HS-5 (cell line): ENCODE measurements at places on chromosomes 4 and X.

DNA sequence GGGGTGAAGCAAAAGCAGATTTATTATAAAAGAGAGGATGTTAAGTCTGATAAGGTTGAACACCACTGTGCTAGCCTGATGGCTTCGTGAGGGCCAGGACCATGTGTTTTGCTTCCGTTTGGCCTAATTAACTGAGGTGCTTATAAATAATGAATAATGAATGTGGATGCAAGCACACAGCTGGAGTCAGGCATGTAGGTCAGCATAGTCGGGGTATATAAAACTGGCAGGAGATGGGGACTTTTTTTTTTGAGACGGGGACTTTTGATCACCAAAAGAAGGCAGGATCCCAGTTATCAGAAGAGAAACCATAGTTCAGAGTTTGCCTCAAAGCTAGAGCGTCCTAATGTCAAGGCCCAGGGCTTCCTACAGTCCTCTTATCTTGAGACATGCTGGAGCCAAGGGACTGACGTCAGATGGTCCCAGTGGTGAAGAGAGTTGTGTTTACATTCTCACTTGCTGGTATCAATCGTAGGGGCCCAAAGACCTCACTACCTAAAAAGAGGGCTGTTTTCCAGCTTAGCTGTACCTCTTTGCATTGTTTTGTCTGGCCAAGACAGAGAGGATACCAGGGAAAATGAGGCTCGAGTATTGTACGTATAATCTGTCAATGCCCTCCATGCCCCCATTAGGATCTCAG is 50.4 kb downstream of the RTL9 start:
- no peak for DNase-seq

GRCh38 chr4:112270051-112270450 is 15.7 kb downstream of the TIFA start:
- no peak for DNase-seq

GRCh38 chrX:45735571-45735970 is 534.9 kb upstream of the DIPK2B start:
- no peak for DNase-seq

DNA sequence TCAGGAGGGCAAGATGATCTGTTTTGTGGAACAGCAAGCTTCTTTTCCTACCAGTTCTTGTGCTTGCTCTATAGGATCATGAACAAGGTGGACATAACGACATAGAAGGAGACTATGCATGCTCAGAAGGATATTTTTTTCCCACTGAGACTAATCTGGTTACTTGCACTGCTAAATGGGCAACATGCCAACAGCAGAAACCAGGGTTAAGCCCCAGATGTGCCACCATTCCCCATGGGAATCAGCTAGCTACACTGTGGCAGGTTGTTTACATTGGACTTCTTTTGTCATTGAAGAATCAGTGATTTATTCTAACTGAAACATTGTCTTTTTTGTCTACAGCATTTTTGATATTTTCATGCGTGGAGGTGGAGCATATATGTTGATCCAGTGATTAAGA is 165.6 kb downstream of the C4orf33 start:
- DNase-seq = no peak

- no peak for DNase-seq
Observed at GRCh38 chr4:159201168-159201567, 98.3 kb downstream of the RAPGEF2 start.
